Caki2 (cell line): ENCODE measurements at places on chromosomes 3 and 15.
A peak's percentile ranks its signal among the peaks of the same experiment; 100 is the strongest.

DNA sequence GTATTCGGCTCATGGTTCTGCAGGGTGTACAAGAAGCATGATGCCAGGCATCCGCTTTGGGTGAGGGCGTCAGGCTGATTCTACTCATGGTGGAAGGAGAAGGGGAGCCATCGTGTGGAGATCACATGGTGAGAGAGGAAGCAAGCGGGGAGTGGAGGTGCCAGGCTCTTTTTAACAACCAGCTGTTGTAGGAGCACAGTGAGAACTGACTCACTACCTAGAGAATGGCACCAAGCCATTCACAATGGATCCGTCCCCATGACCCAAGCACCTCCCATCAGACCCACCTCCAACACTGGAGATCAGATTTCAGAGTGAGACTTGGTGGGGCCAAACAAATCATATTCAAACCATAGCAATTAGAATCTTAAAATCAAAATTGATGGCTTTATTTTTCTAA lies 259.8 kb upstream of the CTDSPL start:
- no peak for DNase-seq

DNA sequence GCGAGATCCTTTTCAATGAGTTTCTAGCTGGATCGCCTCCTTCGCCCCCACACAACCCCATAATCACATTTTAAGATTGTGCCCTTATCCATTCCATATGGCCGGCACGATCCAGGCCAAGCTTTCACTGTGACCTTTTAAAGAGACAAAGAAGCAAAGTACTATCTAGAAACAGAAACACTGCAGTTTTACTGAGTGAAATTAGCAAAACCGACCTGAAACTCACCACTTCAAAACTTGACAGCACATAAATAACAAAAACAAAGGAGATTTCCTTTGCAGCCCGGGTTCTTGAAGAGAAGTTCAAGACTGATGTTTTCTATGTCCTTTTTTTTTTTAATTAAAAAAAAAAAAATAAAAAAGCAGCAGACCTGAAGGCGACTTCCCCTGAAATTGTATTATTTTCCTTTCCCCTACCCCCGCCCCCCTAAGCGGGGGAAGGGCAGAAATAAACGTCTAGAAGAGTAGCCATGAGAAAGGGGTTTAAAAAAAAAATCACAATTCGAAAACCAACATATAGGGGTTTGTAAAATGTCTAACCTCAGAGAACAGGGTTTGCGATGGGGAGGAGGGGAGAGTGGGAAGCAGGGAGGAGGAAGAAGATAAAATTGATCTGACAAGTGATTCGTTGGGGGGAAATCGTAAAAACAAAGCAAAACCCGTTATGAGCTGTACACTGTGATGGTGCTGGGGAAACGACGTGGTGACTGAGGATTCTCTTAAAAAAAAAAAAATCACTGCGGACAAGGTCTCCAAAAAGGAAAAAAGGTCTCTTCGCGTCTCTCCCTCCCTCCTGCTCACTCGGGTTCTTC lies 1.5 kb downstream of the SATB1 start:
- no peak for DNase-seq

DNA sequence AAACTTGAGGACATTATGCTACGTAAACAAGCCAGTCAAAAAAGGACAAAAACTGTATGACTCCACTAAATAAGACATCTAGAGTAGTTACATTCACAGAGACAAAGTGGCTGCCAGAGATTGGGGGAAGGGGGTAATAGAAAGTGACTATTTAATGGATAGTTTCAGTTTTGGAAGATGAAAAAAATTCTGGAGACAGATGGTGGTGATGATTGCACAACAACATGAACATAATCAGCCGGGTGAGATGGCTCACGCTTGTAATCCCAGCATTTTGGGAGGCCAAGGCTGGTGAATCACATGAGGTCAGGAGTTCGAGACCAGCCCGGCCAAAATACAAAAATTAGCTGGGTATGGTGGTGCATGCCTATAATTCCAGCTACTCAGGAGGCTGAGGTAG lies 40.6 kb downstream of the DPP8 start:
- DNase-seq = no peak

DNA sequence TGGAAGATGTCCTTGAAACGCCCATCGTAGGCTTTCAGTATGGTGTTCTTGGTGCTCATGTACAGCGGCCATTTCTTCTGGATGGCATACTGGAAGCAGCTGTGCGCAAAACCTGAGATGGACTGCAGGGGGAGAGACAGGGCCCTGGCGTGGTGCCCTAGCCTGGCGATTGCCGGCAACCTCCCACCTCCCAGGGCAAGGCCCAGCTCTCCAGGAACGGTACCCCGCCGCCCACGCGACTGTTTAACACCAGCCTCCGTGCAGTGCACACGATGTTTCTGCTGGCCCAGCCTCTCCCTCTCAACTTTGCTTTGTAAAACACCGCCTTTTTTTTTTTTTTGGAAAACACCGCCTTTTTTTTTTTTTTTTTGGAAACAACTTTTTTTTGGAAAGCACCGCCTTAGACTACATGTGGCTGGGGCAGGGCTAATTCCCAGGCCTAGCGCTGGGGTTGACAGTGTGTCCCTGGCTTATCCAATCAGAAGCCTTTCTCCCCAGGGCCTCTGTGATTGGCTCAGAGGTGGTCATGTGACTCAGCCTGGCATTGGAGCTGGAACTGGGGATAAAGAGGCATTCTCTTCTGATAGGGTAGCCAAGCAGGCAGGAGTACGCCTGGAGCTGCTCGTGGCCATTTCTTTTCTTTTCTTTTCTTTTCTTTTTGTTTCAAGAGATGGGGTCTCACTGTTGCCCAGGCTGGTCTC lies 14.7 kb downstream of the IDH2 start:
- no peak for DNase-seq

DNA sequence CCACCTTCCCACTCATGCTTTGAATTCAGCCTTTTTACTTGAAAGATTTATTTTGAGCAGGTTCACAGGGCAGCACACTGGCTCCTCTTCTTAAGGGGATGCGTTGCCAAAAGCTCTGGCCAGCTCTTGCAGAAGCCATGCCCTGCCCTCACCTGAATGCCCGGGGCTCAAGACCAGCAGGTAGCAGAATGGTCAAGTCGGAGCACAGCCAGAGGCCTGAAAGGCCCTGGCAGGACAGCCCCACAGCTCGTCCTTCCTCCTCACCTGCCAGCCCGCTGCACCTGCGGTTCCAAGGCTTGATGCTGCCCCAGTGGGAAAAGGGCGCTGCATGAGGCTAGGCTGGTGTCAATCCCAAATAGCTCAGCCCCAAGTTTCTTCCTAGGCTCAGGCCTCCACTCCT lies 13.1 kb downstream of the CA12 start:
- no peak for DNase-seq

DNA sequence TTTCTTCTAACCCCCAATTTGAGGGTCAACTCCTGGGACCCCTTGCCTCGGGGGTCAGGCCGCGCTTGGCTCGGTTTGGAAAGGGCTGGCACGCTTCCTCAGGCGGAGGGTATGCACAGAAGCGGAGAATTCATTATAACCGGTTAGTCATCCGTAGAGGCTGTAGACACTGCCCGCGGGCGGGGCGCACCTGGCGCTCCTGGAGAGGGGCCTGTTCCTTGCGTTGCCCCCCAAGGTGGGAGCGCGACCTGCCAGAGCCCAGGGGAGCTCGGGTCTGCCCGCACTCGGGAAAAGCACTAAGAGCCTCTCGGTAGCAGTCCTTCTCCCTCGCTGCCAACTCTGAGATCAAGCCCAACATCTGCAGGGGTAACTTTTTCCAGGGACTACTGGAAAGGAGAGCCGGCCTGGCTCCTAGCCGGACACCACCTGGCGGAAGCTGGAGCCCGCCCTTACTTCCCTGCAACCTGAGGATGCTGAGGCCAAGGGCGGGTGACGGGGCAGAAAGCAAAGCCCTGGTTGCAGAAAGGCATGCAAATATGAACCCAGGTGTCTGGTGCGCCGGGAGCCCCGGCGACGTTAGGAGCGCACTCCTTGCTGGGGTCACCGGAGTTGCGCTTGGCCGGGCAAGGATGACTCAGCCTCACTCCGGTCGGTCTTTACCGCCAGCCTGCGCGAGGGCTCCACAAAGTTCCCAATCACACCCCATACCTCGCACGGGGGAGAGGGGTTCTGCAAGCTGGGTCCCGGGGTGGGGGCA lies 1.5 kb upstream of the CACNA2D3 start:
- peak; percentile 73 for DNase-seq

DNA sequence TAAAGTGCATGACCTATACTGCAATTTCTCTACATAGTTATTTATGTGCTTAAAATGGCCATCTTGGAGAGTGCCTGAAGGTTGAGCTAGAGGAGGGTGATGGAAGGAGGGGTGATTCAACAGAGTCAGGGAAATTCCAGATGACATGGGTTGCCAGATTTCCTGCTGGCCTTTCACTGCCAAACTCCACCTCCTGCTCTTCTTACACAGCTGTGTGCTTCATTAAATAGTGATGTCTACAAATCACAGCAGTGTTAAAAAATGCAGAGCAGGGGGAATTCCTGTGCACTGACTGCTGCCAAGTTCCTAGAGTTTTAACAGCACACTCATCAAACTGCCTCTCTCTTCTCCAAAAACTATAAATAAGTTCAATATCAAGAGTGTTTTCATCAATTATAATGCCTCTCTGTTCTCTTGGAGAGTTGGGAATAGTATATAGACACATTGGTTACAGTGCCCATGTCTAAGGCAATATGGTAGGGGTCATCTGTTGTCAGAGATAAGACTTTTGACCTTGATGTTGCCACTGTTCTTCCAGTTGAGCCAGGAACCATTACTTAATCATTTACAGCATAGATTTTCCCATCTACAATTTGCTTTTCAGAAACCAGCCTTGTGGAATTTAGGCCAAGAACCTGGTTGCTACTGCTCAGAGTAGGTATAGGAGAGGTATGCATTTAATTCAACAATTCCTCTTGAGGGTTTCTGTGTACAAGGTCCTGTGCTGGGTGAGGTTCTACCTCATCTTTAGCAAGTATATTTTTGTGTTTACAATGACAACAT lies 79.6 kb downstream of the TP63 start:
- peak; percentile 97 for DNase-seq

DNA sequence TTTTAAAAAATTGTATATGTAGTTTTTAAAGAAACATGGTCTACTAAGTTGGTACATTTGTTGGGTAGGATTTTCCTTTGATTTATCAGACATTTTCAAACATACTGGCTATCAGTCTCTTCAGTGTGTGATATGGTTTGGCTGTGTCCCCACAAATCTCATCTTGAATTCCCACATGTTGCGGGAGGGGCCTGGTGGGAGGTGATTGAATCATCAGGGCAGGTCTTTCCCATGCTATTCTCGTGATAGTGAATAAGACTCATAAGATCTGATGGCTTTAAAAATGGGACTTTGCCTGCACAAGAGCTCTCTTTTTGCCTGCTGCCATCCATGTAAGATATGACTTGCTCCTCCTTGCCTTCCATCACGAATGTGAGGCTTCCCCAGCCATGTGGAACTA lies 121.9 kb downstream of the ABI3BP start:
- no peak for DNase-seq

- peak; percentile 39 for DNase-seq
Observed at GRCh38 chr3:156483961-156484787, 70.7 kb downstream of the SSR3 start.

DNA sequence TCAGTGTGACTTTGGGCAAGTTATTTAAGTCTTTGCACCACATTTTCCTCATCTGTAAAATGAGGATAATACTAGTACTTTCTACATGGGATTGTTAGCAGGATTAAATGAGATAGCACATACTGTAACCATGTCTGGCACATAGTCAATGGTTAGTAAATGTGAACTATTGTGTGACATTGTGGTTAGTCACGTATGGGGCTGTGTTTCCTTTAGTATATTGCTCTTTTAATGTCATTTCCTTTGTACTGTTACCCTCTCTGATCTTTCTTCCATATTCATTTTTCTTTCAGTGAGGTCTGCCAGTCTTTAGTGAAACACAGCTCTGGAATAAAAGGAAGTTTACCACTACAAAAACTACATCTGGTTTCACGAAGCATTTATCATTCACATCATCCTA lies 21.4 kb downstream of the OPA1 start:
- DNase-seq = no peak

GRCh38 chr3:90035643-90036042 lies 928.2 kb downstream of the EPHA3 start:
- DNase-seq = no peak

GRCh38 chr3:32450992-32451659 lies 51.5 kb downstream of the CMTM6 start:
- DNase-seq = no peak

DNA sequence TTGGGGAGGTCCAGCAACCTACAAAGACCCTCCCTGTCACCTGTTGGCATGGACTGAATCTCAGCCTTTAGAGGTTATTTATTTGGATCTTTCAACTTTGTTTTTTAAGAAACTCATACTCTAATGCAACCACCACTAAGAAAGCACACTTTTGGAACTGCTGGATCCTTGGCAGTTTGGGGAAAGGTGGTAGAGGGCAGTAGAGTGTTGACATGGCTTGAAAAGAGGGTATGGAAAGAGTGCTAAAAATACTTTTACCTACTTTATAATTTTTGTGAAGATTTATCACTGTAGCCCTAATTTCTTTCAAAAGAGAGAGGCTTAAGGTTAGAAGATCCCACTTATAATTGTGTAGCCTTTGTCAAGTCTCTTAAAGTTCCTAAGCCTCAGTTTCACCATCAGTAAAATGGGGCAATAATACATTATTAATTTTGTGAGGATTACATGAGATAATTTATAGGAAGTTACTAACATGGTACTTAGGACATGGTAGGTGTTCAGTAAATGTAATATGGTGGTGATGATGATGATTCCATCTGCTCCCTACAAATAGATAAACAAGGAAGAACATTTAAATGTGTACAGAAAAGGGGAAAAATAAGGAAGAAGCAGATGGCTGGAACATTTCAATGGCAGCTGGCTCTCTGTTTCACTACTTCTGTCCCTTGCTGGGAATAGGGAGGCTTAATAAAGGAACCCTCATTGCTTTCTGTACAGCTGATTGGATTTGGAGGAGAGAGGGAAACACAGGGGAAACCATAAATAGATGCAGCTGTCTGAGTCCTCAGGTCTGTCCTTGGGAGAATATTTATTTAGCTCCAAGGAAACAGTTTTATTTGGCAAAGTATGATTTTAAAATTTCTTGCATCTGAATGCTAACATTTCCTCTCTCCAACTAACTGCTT lies 208.4 kb upstream of the ADAMTS9 start:
- no peak for DNase-seq

- DNase-seq = peak; percentile 55
Observed at GRCh38 chr15:99708563-99708962, 24.7 kb downstream of the LYSMD4 start.

DNA sequence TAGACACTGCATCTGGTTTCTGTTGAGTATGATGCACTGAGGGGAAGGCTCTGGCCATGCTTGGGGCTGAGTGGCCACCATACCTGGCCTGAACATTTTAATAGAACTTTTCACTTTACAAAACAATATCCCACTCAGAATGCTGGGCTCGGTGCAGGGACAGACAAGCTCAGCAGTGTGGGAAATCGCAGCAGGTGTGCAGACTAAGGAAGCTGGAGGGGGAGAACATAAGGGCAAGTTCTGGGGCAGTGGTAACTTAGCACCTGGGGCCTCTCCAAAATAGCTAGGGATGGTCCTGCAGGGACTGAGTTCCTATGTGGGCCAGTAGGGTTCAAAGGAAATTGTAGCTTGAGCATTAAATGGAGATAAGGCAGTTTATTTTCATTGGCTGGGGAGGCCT lies 90.9 kb upstream of the RNU6-1 start:
- no peak for DNase-seq
